Stimulated activated CD4-positive, alpha-beta T cell treated with anti-CD3 and anti-CD28 coated beads, Interleukin-12 subunit alpha, Interleukin-12 subunit beta, amount 100 ng/mL, for 4 hours (primary cell): ENCODE measurements at places on chromosomes 5 and 9.

DNA sequence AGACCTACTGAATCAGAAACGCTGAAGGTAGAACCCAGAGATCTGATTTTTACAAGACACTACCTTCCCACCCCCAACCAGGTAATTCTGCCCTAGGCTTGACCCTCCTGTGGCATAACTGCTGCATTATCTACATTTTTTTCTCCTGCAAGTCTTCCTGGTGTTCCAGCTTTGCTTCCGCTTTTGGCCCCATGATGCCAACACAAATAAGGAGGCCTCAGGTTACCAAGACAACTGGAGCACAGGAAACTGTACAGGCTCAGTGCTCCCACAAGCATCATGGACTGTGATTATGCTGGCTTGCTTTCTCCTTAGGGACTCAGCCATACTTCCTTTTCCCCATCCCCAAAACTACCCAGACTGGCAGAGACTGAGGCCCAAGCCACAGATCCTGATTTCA is 6.6 kb upstream of the MSMP start:
- DNase-seq, result no peak

- DNase-seq, result no peak
Measured at GRCh38 chr9:113536483-113537228, 73.1 kb downstream of the RGS3 start.

- no peak for DNase-seq
Measured at GRCh38 chr9:16202914-16203728, 650.3 kb downstream of the CCDC171 start.

GRCh38 chr5:160702311-160702803 is 149.7 kb downstream of the ATP10B start:
- no peak for DNase-seq

DNA sequence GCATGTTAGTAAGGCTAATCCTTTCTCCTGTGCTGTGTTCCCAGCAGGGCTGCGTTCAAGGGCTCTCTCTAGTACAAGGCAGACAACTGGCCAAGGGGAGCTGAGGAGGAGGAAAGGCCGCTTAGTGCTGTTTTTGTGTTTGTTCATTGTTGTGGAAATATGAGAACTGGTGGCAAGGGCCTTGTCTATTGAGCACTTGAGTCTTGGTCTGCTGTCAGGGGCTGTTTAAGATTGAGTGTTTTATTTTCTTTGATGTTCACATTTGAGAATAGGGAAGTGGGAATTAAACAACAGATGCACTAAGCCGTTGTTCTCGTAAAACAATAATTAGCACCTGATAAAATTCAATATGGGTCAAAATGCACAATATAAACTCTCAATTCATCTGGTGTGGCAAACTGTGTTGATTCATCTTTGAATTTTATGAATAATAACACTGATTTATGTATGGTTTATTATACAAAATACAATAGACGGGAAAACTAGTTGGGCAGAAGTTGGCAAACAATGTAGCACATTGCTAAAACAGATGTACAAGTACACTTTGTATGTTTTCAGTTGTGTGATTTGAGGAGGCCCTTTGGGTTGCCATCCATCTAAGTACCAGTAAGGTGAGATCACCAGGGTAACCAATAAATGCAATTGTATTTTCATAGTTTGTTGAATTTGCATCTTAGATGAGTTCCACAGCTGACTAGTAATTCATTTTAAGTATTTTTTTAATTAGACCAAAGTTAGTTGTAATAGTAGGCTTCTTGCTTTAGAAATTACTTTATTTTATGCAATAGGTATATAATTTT is 97.6 kb upstream of the GRHPR start:
- DNase-seq, result no peak

- DNase-seq, result no peak
Measured at GRCh38 chr9:123196124-123196523, 72.3 kb downstream of the STRBP start.

- no peak for DNase-seq
Measured at GRCh38 chr9:87682618-87683017, 43.3 kb upstream of the CTSL start.

DNA sequence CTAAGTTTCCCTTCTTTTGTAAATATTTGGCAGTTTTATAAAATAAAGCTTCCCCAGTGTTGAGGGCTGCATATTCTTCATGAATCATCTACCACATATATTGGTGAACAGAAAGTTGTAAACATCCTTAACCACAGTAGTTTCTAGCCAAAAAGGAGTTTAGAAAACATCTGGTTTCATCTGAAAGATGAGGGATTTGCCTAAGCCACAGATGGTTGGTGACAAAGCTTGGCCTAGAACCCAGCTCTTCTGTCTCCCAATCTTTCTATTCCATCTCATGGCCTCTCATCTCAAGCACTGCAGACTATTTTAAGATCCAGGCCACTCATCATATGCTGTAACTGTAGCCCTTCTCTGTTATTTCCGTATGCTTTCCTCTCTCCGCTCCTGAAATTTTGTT is 232.3 kb upstream of the TRPM3 start:
- no peak for DNase-seq

DNA sequence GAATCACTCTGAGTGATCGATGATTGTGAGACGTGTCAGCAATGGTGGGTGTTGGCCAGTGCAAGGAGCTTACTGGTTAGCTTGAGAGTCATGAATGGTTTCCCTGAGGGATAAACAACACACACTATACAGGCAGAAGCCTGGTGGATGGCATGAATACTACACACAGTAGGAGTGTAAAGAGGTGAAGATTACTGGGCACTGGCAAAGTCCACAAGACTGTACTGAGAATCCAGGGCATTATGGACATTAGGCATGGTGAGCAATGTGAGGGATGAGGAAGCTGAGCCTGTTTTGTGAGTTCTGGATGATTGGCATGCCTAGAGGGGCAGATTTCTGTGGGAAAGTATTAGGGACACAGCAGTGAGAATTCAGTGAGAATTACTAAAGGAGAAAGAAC is 71.3 kb downstream of the KDM4C start:
- DNase-seq, result no peak

GRCh38 chr9:69593301-69593700 is 78.9 kb downstream of the APBA1 start:
- no peak for DNase-seq

- no peak for DNase-seq
Measured at GRCh38 chr9:34559624-34560455, 29.7 kb downstream of the CNTFR start.

DNA sequence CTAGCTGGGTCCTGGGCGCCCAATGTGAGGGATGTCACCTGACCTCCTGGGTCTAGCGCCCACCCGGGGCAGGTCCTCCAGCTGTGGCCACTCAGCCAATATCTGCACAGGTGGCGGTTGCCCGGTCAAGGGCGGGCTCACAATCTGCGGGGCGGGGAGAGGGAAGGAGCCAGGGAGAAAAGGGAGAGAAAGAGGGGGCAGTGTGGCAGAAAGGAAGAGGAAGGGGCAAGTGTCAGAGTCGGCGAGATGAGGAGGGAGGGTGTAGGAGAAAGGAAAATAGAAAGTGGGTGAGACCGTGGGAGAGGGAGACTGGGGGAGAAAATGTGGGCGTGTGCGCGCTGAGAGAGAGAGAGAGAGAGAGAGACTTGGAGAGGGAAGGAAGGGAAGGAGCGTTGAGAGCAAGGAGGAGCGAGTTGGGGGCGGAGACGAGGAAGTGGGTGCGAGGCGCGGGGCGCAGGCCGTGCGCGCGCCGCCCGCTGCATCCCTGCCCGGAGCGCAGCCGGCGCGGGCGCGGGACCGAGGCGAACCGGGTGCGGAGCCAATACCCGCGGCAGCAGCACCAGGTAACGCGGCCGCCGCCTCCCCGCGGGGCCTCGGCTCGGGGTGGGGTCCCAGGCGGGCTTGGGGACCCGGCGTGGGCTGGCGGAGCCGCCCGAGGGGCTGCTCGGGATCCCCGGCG is at the start of gene HRH2:
Gene HRH2, plus strand, starts transcription at position 479 of the 679 bp plus-strand sequence. CDS start 25,163 bp downstream, outside the sequence.
- peak; percentile 54 for DNase-seq

DNA sequence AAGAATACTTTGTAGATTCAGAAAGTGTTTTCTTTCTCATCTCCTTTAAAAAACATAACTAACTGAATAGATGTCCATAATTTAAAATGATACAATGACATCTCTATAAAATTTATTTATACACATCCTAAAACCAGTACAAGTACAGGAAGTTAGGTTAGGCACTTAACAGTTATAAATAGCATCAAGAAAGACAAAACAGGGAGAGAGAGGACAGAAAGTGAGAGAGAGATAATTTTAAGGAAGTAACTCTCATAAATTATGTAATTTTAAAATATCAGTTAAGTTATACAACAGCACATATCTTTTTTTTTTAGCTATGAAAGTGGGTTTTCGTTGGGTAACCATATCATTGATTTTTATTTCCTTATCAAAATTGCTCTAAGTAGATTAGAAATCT is 1068.6 kb downstream of the TAF11L14 start:
- DNase-seq, result no peak

DNA sequence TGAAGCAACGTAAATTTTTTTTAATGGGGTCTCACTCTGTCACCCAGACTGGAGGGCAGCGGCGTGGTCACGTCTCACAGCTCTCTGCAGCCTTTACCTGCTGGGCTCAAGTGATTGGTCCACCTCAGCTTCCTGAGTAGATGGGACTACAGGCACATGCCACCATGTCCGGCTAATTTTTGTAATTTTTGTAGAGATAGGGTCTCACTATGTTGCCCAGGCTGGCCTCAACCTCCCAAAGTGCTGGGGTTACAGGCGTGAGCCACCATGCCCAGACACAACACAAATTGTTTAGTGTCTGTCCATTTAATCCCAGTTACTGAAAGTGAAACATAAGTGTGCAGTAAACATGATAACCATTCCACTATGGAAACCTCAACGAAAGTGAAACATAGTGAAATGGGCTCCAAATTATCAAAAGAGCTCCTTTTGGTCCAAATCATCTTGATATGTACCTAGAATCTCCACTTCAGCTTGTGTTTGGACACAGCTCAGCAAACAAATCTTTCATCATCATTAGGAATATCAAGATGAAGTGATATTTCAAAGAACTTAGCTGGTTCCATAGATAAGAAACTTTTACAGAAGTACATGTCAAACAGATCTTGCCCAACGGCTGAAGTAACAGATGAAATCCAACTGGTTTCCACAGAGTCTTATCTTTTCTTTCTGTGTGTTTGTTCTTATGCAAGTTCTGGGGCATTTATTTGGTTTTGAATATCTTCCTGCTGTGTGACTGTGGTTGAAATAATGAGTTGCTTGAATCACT is 41.2 kb upstream of the PLPP1 start:
- DNase-seq, result no peak

- DNase-seq, result no peak
Measured at GRCh38 chr5:161340012-161340411, 206.5 kb downstream of the GABRB2 start.

DNA sequence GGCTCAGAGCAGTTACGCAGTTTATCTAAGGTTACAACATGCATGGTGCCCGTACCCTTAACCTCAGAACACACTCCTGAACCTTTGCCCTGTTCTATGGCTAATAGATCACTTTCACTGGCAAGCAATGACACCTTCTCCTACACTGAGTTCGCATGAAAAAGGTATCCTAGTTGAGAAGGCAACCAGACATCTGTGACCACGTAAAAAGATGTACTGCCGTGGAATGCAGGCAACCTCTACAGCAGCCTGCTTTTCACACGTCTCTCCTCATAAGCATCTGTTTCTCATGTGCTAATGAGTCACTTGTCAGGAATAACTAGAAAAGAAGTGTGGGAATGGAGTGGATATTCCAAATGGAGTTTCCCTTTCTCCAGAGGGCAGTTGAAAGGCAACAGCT is 71.4 kb downstream of the FBXO38 start:
- DNase-seq, result no peak

DNA sequence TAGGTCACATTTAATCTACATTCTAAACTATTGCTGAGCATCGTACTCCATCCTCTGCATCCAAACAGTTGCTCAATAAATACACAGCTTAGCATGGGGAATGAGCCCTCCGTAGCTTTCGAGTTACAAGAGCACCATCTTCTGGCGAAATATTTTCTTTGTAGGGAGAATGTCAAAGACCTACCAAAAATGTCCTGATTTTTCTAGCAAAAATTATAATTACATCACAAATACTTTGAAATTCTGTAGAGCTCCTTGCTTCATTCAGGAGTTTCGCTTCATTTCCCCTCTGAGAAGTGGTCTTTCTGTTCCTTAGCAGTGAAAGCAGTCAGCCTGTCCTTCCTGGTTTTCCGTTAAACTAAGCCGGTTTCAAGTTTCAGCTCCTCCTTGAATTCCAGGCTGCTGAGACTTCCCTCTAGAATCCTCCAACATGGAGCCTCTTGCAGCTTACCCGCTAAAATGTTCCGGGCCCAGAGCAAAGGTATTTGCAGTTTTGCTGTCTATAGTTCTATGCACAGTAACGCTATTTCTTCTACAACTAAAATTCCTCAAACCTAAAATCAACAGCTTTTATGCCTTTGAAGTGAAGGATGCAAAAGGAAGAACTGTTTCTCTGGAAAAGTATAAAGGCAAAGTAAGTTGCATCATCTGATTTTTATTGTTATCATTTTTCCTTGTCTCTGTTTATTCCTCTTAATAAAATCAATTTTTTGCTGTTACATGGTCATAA is at the start of gene GPX8:
Gene GPX8, plus strand, starts transcription at position 409 of the 730 bp plus-strand sequence. Its CDS starts 22 bp downstream, at position 431.
- DNase-seq, result no peak

DNA sequence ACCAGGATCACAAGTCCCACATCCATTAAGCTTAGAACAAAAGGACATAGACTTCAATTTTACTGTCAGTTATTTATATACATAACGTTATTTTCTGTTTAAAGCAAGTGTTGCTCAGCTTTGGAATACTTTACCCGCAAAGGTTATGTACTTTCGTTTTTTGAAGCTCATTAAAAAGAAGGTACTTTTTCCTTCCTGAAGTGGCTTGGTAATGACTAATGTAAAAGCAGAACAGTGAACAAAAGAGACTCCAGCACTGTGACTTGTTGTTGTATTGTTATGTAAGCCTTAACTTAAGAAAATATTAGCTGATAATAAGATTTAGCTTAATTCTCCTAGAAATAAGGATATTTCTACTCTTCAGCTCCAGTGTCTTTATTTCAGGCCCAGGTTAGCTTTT is 97.3 kb upstream of the SLCO6A1 start:
- no peak for DNase-seq

- no peak for DNase-seq
Measured at GRCh38 chr5:16140944-16141343, 38.6 kb downstream of the MARCHF11 start.
